Activated T-helper 2 cell treated with anti-CD3 and anti-CD28 coated beads, Interferon-gamma antibody, Interleukin-2, Interleukin-4, amounts not matched to agents 10 μg/mL and 5 μg/mL and 100 μg/mL, durations not matched to agents 14 hours and 24 hours and 36 hours (primary cell): ENCODE measurements at places on chromosomes 1 and 21.

GRCh38 chr1:230068621-230068873, 1.5 kb downstream of the GALNT2 start:
- no peak for DNase-seq

DNA sequence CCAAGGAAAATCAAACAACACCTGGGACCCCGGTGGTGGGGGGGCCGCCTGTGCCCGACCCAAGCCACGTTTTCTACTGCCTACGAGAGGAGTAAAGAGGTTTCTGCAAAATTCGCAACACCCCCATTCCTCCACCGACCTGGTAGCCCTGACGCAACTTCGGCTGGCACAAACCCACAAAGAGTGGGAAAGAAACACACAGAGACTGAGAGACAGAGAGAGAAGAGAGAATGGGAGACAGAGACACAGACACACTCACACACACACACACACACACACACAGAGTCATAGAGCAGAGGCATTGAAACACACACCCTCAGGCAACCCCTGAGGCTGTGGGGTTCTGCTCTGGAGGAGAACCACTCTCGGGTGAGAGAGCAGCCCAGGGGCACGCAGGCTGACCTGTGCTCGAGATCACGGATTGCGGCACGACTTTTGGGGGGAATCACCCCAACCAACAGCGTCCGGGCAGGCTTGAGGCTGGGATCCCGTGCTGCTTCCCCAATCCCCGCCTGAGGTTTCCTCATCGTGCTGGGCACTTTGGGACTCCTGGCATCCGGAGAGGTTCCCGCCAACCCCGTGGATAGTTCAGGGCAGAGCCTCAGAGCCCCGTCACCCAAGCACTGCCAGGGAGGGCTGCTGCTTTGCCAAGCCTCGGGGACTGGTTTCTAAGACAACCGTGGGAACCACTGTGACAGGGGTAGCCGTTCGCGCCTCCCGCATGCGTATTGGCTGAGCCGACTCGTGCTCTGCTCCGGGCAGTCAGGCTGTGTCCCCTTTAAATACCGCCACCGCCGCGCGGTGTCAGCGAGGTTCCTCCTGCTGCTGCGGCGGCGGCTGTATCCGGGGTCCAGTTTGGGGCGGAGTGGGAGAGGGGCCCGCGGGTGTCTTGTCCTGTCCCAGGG, 682.4 kb upstream of the TPTE start:
- no peak for DNase-seq

GRCh38 chr1:33428661-33429060, 2.2 kb downstream of the PHC2 start:
- DNase-seq = no peak

DNA sequence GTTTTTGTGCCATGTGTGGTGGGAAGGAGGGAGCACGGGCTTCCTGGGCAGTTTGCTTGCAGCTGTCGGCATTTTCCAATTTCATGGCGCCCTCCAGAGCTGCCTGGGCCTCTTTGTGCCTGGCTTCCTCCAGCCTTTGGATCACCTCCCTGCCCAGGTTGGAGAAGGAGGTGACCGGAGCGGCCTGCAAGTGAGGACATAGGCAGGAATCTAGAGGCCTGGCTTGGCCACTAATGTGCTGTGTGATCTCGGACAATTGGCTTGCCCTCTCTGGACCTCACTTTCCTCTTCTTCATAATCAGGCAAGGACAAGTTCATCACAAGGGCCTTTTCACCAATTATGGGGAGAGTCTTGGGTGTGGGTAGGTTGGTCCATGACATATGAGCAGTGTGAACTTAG, 245.1 kb downstream of the MATN1 start:
- DNase-seq = no peak

DNA sequence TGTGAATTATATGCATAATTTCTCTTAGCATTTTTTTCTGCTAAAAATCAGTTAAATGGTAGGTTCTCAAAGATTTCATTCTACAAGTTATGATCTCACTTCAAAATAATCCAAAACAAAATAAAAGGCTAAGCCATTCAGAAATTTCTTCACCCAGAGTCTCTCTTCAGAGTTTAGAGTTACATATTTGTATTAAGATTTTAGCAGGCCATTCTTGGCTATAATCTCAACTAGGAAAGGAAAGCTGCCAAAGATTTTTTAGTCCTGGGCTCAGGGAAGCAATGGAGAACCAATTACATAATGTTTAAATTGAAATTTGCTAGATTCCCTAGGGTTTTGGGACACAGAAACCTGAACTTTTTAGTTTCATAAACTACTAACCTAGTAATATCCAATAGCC, 245.0 kb downstream of the USH2A start:
- DNase-seq = no peak

DNA sequence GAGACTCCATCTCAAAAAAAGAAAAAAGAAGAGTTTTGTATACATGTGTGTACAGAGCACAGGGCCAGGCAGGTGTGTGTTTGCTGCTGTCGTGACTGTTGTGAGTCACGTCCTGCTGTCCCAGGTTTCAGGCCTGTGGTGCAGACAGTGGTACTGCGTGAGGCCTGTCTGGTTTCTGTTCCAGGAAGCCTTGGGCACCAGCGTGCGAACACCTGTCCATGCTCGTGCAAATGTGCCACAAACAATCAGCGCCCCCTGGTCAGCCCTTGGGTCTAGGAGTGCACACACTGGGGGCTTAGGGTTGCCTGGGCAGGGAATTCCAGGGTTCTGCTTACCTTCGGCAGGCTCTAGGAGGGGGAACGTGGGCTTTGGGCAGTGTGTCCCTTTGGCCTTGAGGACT, 16.9 kb downstream of the GPR157 start:
- no peak for DNase-seq

DNA sequence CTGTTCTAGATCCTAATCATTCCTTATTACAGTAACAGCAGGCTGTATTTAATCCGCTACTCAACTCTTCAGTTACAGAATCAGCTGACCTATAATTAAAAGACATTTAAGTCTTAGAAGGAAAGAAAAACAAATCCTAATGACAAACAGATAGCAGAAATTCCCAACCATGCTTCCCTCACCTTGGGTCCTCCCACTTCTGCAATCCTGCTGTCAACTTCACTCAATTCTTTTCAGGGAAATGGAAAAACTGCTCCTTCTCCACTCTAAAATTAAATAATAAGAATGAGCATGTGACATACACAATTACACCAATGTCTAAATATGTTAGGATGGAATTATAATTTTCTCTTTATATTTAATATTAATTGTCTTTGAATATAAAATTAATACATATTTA, 182.6 kb upstream of the LYPLAL1 start:
- no peak for DNase-seq
